Activated T-helper 1 cell treated with anti-CD3 and anti-CD28 coated beads, Interleukin-2, amount 50 U/mL, for 16 hours (primary cell): ENCODE measurements at places on chromosomes 1 and 21.

DNA sequence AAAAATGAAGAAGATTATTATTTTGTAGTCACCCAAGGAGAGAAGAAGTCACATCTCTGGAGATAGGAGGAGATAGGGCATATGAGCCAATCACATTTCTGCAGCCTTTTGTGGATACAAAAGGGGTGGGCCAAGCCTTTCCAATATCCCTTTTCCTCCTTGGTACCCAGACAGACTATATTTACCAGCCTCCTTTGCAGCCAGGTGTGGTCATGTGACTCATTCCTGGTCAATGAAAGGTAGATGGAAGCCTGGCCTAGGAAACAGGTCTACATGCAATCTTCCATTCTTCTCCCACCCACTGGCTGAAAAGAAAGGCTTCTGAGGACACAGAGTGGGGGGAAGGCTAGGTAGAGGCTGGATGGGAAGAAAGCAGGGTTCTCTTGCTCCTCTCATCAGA lies 58.1 kb upstream of the ERG start:
- DNase-seq, result no peak

- no peak for DNase-seq
Observed at GRCh38 chr1:62735491-62736171, 47.4 kb upstream of the DOCK7 start.

GRCh38 chr1:6819246-6820040 lies 34.2 kb downstream of the CAMTA1 start:
- DNase-seq, result no peak

- no peak for DNase-seq
Observed at GRCh38 chr21:27799861-27800260, 833.0 kb upstream of the ADAMTS5 start.

DNA sequence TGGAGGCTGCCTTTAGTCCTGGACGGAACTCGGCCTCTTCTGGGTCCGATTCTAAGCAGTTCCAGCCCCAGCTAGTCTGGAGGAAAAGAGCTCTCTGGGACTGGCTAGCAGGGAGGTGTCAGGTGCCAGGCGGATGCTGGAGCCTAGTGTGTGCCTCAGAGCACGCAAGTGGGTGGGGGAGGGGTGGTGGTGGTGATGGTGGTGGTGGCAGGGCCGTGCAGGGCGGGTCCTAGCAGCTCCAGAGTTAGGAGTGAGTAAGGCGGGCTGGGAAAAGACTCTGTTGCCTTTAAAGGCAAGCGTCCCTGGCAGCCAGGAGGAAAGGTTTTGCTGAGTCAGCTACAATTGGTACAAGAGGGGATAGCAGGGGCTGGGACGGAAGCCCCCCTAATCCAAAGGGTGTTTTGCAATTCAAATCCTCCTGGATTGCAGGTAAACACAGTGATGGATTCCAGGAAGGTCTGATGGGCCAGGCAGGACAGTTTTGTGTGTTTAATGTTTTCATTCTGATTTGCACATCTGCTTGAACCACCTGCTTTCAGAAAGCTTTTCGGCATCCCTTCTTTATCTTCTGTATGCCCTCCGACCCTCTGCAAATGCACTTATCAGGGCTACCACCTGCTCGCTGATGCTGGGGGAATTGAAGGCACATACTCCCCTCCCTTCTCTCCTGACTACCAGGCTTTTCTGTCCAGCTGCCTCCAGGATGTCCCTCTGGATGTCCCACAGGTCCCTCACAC lies 4.1 kb upstream of the SLC2A1 start:
- DNase-seq, result no peak

DNA sequence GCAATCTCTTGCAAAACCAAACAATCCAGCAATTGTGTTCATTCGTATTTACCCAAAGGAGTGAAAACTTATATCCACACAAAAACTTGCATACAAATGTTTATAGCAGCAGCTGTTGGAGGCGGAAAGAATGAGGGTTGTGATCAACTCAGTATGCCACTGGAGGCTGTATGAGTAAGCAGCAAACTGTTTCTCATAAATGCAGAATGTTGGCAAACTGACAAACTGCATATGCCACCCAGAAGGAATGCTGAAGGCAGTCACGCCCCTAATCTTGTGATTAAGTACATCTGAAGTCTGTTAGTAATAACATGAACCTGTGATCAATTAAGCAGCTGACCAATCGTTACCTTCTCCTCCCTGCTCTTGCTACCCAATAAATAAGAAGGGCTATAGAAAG lies 60.5 kb upstream of the CR2 start:
- no peak for DNase-seq

GRCh38 chr1:232486006-232486405 lies 143.9 kb downstream of the SIPA1L2 start:
- DNase-seq, result no peak

DNA sequence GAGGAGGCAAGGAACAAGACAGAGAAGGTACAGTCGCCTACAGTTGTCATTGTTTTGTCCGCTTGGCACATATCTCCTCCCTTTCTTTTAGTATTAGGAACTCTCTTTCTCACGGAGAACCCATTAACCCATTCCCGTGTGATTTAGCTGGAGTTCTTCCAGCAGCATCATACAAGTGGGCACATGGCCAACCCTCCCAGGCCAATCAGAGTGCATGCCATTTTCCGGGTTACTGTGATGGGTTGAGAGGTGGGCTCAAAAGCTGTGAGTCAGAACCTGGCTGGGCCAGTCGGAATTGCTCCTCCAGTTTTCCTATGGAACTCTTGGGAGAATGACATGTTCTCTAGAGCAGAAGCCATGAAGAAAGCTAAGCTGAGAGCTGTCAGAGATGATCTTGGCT lies 83.1 kb upstream of the SOD1 start:
- no peak for DNase-seq

DNA sequence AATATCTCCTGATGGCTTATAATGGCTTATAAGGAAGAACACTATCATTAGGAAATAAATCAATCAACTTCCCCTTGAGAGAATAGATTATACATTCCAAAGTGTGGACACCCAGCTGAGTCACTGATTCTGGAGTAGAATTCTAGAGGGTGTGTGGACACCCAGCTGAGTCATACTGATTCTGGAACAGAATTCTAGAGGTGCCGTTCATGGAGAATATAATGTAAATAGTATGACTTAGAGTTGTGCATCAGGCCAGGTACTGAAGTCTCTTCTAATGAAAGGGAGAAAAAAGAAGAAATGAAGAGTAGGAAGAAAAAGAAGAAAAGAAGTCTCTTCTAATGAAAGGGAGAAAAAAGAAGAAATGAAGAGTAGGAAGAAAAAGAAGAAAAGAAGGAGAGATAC lies 2.4 kb upstream of the USP33 start:
- DNase-seq, result no peak

DNA sequence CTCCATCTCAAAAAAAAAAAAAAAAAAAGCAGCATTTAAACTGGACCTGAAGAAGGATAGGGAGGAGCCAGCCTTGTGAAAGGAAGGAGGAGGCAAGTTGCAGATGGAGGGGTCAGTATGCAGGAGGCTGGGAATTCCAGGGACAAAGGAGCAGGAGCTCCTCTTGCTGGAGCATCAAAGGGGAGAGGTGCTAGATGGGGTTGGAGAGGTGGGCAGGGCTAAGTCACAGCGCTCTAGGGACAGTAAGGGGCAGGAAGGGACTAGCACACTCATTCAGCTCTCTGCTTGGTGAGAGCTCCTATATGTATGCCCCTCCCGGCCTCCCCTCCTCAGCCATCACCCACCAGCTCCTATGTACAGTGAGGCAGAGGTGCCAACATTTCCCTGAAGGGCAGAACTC lies 26.8 kb downstream of the MAP7D1 start:
- DNase-seq, result no peak

GRCh38 chr1:84653130-84653677 lies 37.1 kb downstream of the SSX2IP start:
- no peak for DNase-seq

DNA sequence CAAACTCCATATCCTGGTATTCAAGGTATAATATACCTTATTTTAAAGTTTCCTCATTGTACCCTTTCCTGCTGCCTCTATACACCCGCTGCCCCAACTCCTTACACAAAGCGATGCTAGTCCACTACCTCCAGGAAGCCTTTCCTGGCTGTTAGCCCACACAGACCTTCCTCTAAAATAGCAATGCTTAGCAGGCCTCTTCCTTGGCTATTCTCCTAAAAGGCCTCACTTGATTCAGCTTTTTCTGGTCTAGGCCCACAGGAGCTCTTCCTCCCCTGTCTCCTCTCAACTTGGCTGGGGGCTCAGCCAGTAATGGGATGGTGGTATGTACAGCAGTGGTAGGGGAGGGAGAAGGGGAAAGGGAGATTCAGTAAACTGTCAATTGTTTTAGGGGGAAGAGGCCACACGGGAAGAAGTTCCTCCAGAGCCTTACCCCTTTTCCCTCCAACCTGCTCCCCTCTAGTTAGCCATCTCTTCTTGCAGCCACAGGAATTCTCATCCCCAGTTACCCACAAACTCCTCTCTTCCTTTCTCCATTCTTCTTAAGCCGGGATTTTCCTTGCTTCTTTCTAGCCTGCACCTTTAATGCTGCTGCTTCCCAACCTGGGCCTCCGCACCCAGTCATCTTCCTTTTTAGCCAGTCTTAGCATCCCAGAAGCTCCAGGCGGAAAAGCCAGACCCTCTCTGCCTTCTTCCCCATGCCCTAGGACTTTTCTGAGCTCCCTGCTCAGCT lies 2.6 kb downstream of the LRRC41 start:
- DNase-seq, result no peak

DNA sequence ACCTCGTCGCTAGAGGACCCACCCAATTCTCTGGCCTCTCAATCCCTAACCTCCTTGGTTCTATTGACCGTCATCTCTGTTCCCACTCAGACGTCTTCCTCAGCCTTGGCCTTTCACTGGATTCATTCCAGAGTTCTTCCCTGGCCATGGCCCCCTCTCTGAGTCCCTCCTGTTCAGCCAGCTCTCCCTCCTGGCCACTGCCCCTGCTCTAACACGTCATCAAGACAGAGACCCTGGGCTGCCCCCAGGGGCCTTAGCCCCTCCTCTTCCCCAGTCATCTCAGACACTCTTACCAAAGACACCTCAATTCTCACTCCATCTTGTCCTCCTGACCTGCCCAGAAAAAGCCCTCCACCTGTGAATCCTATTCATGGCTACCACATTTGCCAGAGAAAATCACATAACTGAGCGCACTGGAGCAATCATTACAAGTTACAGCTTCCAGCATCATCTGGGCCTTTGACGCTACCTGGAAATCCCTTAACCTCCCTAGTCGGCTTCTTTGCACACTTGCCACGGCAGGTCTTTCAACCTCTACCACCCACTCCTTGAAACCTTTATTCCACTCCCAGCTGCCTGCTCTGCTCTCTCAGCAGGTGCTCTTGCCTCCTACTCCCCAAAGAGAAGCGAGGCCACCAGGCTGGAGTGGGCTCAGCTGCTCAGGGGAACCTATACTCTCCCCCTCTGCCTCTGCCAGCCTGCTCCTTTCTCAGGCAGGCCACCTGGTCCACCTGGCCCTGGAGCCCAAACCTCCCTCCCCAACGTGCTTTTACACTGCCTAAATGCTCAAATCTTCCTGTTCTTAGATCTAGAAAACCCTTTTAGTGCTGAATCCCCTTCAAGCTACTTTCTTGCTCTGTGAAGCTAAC lies 14.0 kb downstream of the DCST2 start:
- DNase-seq, result no peak

GRCh38 chr21:44800971-44801467 lies 601 bp downstream of the UBE2G2 start:
- DNase-seq, result no peak

DNA sequence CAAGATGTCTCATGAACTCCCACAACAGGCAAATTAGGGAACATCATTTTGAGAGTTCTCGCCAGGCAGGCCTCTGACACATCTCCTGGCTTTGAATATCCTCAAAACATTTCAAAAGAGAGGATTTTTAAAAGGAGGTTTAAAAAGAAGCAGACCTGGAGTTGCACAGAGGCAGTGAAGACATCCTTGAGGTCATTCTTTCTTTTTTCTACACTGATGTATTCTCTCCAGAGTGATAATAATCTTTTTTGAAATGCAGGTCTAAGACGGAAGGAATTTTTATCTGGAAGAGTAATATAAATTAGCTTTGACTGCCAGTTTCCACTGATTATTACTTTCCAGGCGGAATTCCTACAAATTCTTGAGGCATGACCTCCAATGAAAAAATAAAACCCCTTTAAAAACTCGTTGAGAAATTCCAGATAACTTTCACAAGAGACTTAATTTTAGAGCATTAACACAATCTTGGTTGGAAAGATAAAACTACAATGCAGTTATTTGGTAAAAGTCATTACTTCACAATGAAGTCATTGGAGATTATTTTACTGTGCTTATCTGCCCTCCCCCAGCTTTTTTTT lies 125.0 kb downstream of the LYPLAL1 start:
- DNase-seq, result no peak

DNA sequence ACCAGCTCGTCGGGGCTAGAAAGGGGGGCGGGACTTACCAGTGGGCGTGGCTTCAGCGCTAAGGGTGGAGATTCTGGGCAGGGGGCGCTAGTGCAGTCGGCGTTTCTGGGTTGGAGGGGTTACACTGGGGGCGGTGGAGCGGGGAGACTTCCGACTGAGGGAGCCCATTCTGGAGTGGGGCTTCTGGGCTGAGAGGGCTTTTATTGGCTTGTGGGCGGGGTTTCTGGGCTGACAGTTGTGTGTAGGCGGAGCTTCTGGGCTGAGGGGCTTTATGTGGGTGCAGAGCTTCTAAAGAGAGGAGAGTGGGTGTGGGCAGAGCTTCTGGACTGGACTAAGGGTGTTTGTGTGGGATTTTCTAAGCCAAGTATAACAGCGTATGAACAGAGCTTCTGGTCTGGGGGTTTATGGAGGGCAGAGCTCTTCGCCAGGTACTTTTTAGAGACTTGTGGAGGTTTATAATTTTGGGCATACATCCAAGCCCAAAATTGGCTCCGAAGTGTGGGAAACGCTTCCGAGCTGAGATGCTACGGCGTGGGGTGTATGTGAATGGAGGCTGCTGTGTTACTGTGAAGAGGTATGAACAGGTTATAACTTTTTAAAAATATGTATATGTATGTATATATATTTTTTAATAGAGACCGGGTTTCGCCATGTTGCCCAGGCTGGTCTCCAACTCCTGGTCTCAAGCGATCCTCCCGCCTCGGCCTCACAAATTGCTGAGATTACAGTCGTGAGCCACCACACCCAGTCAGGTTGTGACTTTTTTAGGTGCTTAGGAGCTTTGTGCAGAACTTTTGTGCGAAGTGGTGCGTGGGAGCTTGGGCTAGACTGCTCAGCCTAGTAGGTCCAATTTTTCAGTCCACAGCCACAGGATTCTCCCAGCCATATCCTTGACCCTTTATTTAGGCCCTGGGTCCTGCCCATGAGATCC lies 825 bp downstream of the TMEM39B start:
- DNase-seq, result no peak

GRCh38 chr1:25569597-25570396 lies 26.4 kb downstream of the LDLRAP1 start:
- no peak for DNase-seq

- DNase-seq, result no peak
Observed at GRCh38 chr1:158098256-158098655, 82.4 kb upstream of the CD1D start.

- DNase-seq, result no peak
Observed at GRCh38 chr1:153963850-153964331, 554 bp upstream of the SLC39A1 start.

GRCh38 chr1:88935522-88936222 lies 44.3 kb upstream of the GTF2B start:
- DNase-seq, result no peak

- no peak for DNase-seq
Observed at GRCh38 chr1:3668148-3668547, 15.8 kb downstream of the TP73 start.

- no peak for DNase-seq
Observed at GRCh38 chr1:26029864-26030481, 8.4 kb downstream of the EXTL1 start.
